CD4-positive, alpha-beta T cell treated with Interleukin-17A for 1 hour (primary cell): ENCODE measurements at places on chromosomes 4 and X.

GRCh38 chrX:9132036-9132638 is 98.2 kb upstream of the FAM9B start:
- DNase-seq = no peak

- no peak for DNase-seq
Observed at GRCh38 chrX:71632923-71633657, 14.8 kb upstream of the CXCR3 start.

DNA sequence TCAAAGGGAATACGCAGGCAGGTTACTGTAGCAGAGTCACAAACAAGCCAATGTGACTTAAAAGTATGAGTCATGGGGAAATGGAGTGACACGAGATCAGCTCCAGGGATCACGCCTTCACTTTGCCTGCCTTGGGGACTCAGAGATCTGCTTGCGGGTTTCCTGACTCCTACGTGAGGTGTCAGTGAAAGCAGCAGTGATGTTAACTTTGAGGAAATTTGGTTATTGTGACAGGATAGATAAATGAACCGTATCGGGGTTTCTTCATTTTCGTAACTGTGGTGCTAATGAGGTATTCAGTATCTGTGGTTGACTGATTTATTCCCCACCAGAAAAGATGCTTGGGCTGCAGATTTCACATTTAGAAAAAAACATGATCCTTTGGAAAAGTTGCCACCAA is 383.3 kb upstream of the ZFP42 start:
- no peak for DNase-seq

- no peak for DNase-seq
Observed at GRCh38 chrX:10233173-10233572, 76.4 kb downstream of the CLCN4 start.

GRCh38 chr4:75653845-75654503 is 19.2 kb downstream of the G3BP2 start:
- DNase-seq = no peak

DNA sequence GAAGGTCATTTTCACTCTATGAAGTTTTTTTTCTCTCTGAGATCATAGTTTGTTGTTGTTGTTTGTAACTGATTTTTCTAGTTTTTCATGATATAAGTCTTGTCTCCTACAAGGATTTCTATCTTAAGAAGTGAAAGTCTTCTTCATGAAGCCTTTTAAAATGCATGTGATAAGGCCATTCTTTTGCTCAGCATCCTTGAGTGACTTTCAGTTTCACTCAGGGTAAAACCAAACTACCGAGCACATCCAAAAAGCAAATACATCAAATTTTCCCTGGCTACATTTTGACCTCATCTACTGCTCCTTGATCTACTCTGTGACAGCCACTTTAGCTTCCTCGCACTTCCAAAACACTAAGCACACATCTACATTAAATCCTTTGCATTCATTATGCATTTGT is 580.7 kb downstream of the KCTD8 start:
- DNase-seq = no peak

GRCh38 chr4:98816816-98817215 is 112.1 kb downstream of the EIF4E start:
- no peak for DNase-seq

GRCh38 chrX:9349572-9350494 is 115.0 kb upstream of the TBL1X start:
- DNase-seq = no peak
